NCI-H82 (cell line): ENCODE measurements at places on chromosomes 13 and 19.

- no peak for DNase-seq
These were observed 141.6 kb downstream of the RXFP2 start for GRCh38 chr13:31880851-31881494.

DNA sequence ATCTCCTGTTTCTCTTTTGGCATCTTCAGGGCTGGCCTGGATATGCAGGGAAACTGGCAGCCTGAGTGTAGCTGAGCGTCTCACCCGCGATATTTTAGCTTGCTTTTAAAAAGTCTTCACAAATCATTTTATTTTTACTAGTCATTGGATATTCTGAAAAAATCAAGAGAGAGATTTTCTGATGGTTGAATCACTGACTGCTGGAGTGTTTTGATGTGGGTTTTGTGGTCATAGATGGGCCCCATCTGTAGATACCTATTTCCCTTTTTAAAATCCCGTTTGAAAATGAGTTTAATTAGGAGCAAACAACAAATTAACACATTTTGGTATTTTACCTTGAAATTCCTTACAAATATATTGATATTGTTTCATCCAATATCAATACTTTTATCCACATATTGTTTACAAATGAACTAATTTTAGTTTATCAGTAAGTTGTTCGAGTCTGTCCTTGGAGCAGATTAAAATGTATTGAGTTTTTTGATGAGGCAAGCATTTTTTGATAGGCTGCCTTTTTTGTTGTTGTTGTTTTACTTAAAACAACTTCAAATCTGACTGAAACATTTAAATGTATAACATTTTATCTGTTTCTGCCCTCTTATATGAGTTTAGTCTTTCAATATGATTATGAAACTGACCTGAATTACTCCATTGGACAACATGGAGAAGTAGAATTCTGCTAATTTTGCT, 21.5 kb upstream of the OXGR1 start:
- no peak for DNase-seq

DNA sequence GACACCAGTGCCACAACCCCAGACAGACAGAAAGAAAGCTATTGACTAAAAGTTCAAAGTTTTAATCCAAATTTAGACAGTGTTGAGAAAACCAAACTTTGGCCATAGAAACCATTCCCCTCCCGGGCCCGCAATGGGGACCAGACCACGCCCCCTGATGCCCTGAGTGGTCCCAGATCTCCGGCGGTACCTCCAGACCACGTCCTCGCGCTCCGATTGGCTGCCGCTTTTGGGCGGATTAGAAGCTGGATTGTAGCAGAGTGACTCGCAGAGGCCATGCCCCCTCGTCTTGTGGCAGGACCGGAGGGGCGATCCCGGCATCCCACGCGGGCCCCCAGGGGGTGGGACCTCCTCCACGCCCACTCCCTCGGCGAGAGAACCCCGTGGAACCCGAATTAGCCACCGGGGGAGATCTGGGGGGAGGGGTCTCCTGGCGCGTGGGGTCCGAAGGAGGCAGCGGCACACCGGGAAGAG, 797 bp upstream of the HSD17B14 start:
- DNase-seq = peak; percentile 98

DNA sequence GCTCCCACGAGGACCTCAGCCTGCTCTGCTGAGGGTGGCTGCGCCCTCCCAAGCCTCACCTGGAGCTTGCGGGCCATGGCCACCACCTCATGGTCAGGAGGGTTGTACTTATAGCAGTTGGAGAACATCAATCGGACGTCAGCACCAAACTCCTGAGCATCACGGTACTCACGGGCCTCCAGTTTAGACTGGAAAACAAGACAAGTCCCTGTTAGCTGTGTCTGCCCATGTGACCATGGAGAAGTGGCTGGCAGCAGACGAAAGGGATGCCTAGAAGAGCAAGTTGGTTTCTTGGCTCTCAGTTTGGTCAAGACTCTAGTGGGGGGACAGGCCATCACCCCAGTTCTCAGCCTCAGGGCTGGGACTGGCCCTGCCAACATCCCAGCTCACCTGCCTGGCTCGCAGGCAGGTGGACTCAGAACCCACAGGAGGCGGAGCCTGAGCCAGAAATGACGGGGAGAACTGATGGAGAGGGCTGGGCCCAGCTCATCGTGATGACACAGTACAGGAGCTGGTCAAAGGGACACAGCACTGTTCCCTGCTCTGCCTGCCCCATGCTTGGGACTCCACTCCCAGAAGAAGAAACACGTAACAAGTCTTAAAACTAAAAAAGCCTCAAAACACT, 31.2 kb upstream of the EPHX3 start:
- no peak for DNase-seq

- no peak for DNase-seq
These were observed 73.7 kb upstream of the NPAS1 start for GRCh38 chr19:46945694-46946489.

GRCh38 chr13:76035711-76036110, 399.6 kb downstream of the LMO7 start:
- no peak for DNase-seq

DNA sequence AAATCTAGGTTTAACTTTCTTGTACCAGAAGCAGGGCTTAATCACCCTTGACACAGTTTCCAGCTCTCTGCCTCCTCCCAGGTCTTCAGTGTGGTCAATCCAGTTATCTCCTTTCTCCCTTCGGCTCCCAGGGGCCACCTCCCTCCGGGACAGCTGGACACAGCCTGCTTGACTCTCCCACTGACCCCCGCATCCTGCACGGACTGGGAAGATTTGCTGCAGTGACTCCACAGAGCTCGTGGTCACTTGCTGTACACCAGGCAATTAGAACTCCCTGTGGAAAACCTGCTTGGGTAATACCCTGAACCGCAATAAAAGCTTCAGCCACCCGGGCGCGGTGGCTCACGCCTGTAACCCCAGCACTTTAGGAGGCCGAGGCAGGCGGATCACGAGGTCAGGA, 116.5 kb downstream of the NUFIP1 start:
- DNase-seq = no peak

- no peak for DNase-seq
These were observed 94.0 kb upstream of the SLC15A1 start for GRCh38 chr13:98846521-98846920.

DNA sequence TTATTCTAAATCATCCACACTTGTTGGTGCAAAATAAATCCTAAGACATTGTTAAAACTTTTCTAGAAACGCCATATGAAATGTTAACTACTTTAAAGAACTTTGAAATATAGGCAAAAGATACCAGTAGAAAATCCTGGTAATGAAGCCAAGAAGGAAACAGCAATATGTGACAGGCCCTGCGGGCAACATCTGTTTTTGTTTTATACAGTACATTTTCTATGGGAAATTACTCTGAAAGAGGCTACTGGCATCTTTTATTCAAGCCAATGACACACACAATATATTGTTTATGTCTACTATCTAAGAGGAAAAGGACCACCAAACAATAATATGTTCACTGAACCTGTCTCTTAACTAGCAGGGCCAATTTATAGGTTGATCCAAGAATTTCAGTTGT, 829.7 kb downstream of the PCDH17 start:
- DNase-seq = no peak

DNA sequence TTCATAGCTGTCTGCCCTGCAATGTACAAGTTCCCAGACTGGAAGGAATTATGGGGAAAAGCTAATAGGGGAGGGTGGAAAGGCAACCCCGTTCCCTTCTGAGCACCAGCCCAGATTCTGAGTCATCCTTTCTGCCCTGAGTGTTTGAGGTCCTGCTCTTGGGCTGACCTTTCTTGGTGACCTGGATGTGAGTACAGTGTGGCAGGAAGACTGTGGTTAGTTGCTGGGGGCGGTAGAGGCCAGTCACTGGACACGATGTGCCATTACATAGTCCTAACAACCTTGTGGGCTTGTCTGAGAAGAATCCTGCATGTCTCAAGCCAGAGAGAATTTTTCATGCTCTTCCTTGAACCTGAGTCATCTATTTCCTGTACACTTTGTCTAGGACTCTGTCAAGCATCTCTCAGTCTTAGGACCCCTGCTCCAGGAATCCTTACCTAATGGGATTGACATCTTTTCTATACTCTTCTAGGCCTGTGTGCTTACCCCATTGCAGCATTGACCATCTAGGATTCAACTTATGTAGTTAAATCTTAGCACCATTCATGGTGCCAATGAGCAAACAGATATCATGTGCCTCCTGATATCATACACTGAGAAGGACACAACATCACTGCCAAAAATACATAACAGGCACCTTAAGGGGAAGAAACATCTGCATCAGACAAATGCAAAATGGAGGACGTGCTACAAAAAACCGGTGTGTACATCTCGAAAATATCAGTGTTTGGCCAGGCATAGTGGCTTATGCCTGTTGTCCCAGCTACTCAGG, 8.1 kb upstream of the ANGPTL4 start:
- no peak for DNase-seq

GRCh38 chr19:16671652-16672274, 10.8 kb downstream of the TMEM38A start:
- DNase-seq = peak; percentile 96

GRCh38 chr13:30802501-30802900, 67.2 kb downstream of the ALOX5AP start:
- no peak for DNase-seq

- DNase-seq = no peak
These were observed 59.2 kb upstream of the TPM4 start for GRCh38 chr19:16017138-16017490.

GRCh38 chr13:79541426-79542049, 60.6 kb downstream of the NDFIP2 start:
- DNase-seq = peak; percentile 78

DNA sequence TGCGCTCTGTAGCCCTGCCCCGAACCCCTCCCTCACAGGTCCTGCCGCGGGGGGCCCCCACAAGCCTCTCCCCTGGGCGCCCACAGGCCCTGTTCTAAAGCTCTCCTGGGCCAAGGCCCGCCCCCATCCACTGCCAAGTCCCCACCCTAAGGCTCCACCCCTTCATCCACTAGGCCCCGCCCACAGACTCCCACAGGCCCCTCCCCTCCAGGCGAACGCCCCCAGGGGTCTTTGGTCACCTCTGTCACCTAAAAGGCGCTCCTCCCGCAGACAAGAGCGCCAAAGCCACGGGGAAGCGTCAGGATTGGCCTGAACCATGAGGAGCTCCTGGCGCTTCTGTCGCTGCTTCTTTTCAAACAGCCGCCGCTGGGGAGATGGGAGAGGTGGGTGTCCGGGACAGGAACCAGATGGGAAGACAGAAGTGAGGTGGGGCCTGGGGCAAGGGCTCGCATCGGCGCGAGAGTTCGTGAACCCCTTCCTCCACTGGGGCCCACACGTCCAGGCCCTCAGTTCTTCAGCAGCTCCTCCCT, 2.3 kb downstream of the TULP2 start:
- peak; percentile 31 for DNase-seq

- no peak for DNase-seq
These were observed 66.5 kb upstream of the ATP12A start for GRCh38 chr13:24613755-24614154.

DNA sequence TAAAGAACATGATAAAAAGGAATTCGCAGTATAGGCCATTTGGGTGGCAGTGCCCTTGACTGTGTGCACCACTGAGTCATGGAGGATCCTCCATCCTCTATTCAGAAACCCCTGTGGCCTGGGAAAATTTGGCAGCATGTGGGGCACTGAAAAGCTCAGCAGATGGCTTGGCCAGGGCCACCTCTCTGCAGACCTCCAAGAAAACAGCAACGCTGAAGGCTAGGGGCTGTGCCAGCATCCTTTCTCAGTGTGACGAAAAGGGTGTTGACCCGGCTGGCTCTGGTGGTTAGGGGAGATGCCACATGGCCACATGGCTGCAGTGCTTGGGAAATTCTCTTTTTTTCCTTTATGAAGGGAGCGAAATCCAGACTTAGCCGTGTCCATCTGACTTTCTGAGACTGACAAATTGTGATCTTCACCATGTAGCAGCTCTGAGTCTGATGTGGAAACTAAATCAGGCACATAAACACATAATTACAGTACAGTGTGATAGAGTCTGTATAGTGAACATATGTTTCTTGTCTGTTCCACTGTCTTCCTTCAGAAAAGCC, 178.0 kb downstream of the KCTD12 start:
- no peak for DNase-seq

GRCh38 chr19:17156296-17156946, 58.7 kb upstream of the USE1 start:
- DNase-seq = no peak

DNA sequence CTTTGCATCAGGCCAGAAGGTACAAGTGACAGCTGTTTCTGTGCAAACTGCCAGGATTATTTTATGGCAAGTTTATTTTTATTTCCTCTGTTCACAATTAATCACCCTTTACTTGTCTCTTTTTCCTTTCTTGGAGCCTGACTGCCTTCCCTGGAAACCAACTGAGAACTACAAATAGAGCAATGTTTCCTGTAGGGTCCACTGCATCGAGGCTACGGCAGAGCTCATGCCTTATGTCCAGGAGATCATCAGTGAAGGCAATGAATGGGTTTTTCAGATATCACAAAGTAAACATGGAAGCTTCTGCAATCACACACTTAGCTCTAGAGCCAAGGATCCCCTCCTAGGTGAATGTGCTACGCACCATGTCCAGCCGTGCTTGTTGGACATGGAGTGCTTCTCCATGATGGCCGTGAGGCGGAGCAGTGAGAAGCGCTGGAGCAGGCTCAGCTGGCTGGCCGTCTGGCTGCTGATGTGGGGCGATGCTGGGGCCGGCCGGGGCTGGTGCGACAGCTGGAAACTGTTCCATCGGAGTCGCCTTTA, 110.9 kb downstream of the KL start:
- no peak for DNase-seq

DNA sequence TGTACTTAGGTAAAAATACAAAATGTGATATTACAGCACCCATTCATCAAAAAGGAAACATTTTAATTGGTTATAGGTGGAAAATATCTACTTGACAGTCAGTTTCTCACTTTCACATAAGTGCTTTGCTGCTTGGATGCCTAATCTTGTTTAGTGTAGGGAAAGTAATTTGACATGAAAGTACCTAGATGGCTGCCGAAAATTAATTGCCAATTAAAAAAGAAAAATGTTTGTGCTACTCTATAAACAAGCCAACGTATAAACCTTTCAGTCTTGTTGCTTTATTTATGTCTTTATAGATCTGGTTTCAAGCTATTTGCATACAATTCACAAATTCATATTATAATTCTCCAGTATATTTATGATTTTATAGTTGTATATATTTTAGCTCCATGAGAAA, 729.9 kb downstream of the DACH1 start:
- peak; percentile 43 for DNase-seq

DNA sequence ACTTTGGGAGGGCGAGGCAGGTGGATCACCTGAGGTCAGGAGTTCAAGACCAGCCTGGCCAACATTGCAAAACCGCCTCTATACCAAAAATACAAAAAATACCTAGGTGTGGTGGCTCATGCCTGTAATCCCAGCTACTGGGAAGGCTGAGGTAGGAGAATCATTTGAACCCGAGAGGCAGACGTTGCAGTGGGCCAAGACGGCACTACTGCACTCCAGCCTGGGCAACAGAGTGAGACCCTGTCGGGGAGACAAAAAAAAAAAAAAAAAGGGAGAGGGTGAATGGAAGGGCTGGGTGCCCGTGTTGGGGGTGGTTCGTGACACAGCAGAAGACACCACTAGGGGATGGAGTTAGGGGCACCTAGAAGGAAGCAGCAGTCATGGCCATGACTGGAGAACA, 10.8 kb downstream of the CFD start:
- no peak for DNase-seq

DNA sequence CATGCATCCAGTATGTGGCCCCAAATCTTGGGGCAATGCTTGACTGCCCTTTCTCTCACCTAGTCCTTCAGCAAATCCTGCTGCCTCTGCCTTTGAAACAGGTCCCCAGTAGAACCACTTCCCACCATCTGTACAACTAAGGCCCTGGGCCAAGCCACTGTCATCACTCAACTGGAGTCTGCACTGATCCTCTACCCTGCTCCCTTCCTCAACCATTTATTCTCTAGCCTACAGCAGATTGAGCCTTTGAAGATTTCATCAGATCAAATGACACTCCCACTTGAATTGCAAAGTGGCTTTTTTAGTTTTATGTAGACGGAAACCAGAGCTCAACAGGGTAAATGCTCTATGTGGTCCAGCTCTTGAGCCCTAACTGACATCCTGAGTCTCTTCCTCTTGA, 43.5 kb downstream of the ATP8A2 start:
- DNase-seq = no peak
